ENCODE measurements at places on chromosomes 3 and 15.

DNA sequence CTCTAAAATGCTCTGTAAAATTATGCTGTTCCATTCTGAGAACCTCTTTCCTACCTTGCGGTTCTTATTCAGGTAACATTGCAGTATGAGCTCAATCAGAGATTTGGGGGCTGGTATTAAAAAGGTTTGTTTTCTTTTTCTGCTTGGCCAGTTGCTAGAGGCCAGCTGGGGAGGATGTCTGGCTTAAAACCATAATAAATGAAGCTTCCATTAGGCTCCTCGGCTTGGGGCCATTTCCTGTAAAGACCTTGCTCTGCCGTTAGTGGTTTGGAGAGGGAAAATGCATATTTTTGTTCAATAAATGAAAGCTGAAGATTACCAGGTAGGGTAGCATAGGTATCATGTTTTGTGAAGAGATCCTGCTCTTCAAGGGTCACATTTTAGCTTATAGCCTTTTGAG, 55.2 kb downstream of the MCTP2 start:
- no peak for DNase-seq

DNA sequence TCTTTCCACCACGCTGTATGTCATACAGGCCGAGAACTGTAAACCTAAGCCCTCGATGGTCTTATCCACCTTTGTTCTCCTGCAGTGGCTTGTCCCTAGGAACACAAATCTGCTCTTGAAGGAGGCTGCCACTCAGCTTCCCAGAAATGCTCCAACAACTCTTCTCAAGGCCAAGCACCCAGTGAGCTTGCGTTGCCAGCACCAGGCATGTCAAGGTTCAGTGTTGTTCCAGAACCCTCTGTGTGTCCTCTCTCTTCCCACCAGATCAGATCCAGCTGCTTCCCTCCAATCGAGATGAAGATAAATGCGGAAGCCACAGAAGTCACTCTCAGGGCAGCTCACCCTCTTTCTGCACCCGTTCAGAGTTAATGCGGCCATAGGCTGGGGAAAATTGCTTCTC, 11.3 kb upstream of the MYZAP start:
- DNase-seq = no peak

- no peak for DNase-seq
Observed at GRCh38 chr3:109047366-109047765, 70.6 kb downstream of the MORC1 start.

DNA sequence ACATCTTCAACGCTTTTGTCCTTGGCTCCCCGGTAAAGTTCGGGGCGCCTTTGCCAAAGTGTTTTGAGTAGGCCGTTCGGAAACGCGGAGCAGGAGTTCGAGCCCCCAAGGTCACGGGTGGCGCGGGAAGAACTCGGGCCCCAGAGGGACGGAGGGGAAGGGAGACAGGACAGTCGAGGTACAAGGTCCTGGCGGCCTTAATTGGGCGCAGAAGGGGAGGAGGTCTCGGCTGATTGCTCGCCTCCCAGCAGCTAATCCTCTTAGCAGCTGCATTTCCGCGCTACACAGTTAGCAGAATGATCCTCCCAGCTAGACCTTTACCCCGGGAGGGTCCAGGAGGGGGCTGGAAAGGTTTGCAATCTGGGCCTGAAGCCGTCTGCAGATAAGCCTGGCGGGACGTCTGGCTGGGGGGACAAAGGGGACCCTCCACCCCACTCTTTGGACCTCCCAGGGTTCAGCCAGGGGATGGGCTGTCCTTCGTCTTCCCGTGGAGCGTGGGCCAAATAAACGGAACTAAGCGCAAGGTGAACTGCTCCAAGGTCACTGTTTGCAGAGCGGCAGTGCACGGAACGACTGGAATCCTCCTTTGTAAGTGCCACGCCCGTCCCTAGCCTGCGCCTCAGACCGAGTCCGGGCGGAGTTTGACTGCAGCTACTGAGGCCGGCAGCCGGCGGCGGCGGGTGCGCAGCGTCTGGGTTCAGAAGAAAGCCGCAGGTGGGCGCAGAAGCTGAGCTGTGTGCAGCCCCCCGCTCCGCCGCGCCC, 7.2 kb downstream of the EOMES start:
- DNase-seq = no peak

GRCh38 chr3:27718459-27718858, 3.7 kb downstream of the EOMES start:
- no peak for DNase-seq

- no peak for DNase-seq
Observed at GRCh38 chr3:170180079-170180907, 1.2 kb downstream of the PHC3 start.

DNA sequence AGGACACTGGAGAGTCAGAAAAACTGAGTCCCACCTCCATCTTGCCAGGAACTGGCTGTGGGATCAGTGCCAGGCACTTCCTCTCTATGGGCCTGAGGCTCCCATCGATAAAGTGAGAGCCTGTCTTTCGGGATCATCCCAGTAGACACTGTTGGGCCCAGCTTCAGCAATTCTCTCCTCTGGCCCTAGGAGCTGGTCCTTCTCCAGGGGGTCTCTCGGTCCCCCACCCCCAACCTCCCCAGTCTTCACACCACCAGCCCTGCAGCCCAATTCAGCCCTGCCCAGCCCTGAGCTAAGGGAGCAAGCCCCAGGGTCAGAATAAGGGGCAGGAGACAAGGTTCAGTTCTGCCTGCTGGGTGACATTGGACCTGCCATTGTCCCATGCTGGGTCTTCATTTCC, 4.5 kb upstream of the LCTL start:
- DNase-seq = no peak

DNA sequence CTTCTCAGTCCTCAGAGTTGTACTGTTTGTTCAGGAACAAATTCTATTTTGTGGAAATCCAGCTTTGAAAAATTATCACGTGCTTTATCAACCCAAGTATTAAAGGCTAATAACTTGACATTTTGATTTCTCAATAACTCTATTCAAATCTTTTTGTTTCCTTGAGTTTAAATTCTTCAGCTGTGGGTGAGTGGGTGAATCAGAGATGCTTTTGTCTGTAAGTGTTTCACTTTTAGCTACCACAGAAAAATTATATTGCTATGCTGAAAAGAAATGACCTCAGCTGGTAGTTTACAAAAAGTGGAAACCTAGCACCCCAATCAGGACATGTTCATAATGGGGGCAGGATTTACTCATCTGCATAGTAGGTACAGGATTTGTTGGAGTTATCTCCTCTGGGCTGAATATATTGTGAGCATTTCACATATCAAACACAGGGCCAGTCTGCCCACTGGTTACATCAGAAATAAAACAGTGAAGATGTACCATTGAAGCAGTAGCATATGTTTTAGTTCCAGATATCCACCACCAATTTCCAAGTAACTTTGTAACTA, 30.5 kb downstream of the MINDY4B start:
- no peak for DNase-seq

DNA sequence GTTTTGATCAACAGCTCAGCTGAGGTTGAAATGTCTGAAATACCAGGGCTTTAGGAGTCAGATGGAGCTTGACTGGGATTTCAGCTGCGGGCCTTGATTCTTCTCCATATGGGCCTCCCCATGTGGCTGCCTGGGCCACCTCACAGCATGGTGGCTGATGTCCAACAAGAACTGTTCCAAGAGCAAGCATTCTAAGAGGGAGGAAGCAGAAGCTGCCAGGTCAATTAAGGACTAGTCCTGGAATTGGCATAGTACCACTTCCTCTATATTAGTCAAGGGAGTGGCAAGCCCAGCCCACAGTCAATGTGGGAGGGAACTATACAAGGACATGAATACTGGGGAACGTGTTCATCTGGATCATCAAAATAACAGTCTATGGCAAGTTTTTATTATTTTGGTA, 181.7 kb upstream of the ANKRD28 start:
- no peak for DNase-seq

DNA sequence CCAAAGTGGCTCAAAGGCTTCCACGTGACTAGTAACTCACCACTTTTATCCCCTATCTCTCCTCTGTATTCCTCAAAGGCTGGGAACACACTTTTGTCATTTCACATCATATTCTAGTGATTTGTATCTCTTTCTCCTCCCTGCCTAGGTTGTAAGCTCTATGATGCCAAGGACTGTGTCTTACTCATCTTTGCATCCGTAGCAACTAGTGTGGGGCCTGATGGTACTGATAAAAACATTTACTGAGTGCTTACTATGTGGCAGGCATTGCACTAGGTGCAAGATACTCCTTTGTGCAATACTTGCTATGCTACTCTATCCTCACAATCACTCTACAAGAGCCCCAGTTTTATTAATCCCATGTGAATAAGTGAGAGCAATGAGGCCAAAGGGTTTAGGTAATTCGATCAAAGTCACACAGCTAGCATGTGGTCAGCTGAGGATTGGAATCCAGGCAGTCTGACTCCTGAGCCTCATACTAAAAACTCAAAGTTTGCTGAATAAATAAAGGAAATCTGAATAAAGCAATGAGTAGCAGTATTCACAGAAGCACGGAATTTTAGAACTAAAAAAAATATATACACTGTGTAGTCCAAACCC, 342.6 kb upstream of the ICE2 start:
- DNase-seq = no peak

DNA sequence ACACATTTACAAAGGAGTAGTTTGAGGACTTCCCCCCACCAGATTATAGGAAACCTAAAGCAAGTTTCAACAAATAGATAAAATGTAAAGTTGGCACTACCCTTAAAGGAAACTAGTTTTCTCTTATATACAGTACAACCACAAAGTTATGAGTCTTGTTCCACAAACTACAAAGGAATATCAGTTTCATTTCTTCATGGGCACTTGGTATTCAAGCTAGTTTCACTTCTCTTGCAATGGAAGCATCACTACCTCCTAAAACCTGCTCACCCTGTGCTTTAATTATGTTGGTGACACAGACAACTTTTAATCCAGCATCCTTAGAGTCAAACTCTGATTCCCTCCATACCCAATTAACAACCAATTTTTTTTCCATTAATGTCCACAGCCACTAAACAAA, 707.0 kb downstream of the ROBO2 start:
- no peak for DNase-seq

DNA sequence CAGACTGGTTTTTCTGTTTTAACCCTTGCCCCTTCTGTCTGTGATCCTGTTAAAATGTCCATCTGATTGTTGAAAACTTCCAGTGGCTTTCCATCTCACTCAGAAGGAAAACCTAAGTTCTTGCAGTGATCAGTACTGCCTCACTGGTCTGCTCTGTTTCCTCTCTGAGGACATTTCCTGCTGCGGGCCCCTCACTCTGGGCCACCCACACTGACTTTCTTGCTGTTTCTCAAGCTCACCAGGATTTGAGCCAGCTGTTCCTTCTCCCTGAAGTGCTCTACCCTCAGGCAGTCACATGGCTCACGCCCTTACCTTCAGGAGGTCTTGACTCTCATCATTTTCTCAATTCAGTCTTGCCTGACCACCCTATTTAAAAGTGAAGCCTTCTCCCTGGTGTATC, 1.8 kb downstream of the GRK7 start:
- no peak for DNase-seq

DNA sequence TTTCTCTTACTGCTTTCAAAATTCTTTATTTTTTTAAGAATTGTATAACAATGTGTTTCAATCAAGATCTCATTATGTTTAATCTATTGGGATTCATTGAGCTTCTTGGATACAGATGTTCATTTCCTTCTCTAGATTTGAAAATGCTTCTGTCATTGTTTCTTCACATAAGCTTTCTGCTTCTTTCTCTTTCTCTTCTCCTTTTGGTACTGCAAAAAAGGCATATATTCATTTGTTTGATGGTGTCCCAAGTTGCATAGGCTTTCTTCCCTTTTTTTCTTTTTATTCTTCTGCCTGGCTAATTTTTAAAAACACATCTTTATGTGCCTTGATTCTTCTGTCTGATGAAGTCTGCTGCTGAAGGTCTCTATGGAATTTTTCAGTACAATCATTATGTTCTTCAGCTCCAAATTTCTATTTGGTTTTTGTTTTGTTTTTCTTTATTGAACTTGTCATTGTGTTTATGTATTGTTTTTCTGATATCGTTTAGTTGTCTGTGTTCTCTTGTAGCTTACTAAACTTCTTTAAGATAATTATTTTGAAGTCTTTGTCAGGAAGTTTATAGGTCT, 88.9 kb downstream of the DTWD1 start:
- DNase-seq = no peak

DNA sequence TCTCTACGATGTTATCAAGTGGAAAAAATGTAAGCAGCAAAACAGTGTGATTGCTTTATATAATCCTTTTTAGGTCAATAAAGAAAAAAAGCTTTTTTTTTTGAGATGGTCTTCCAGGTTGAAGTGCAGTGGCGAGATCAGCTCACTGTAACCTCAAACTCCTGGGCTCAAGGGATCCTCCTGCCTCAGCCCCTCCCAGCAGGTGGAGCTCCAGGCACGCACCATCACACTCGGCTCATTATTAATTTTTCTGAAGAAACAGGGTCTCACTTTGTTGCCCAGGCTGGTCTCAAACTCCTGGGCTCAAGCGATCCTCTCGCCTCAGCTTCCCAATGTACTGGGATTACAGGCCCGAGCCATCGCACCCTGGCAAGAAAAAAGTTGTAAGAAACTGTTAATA, 17.3 kb downstream of the RNF168 start:
- DNase-seq = no peak

DNA sequence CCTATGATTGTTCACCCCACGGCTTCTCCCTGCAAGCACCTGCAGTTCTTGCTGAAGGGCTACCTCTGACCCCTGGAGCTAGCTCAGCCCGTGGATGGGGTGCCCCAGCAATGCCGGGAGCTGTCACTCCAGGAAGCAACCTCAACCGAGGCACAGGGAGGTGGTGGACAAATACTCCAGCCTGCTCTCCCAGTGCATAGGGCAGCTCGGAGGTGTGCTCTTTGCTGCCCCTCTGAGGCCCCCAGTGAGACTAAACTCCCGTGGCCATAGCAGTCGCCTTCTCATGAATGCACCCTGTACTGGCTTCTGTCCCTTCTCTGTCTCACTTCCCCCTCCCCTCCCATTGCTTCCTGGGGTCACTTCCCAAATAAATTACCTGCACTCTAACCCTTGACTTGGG, 48.5 kb downstream of the LINGO1 start:
- no peak for DNase-seq

DNA sequence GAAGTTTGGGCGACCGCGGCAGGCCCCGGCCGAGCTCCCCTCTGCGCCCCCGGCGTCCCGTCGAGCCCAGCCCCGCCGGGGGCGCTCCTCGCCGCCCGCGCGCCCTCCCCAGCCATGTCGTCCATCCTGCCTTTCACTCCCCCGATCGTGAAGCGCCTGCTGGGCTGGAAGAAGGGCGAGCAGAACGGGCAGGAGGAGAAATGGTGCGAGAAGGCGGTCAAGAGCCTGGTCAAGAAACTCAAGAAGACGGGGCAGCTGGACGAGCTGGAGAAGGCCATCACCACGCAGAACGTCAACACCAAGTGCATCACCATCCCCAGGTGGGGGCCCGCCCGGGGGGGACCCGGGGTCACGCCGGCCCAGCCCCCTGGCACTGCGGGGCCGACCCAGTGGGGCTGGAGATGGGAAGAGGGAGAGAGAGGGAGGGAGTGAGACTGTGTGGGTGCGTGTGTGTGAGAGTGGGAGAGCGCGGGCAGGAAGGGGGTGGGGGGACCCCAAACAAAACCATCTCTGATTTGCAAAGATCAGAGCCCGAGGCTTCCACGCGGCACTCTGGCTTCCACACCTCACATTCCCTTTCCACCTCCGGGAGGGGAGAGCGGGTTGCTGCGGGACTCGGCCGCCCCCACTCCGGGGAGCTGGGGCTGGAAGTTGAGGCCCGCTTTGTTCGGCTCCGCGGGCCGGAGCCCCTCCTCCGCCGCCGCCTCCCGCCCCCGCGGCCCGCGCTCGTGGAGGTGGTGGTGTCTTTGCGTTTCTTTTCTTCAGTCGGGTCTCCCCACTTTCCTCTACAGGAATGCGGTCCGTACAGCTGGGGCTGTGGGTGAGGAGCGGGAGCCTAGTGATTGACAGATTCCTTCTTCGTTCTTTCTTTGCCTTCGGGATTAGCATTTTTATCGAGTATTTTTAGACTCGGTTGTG, 898 bp downstream of the SMAD3 start:
- peak; percentile 72 for DNase-seq

Measured in pancreas (tissue), 10 donors.